Endothelial cell of umbilical vein (primary cell): ENCODE measurements at places on chromosomes 13 and 19. TPM values are rescaled to one million over a fixed set of nuclear protein-coding genes. Genes with fewer than 3 reads are reported as not detected.

Gene TSHZ3
- polyA plus RNA-seq: 0.97 and 1.2 TPM in 2 replicates

Gene FAAP24
- polyA plus RNA-seq: 2.0 and 2.3 TPM in 2 replicates

Gene RAB8A
- polyA plus RNA-seq: 62.1 and 81.5 TPM in 2 replicates

DNA sequence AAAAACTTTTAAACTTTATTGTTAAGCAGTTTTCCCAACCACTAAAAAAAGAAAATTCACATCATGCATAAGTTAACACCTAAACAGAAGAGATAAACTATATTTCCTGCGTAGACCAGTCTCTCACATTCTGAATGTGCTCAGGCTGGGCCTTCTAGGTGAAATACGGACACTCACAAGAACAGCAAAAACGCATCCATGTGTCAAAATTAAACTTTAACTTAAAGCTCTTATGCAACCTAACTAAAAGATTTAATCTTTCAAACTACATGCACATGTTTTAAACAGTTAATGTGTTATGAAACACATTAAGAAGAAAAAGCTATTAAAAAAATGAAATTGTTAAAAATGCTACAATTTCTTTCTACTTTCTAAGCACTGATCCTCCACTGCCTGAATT is 2.6 kb downstream of the SAFB2 start:
- no peak for DNase-seq

GRCh38 chr13:113937527-113938180 is 36.2 kb downstream of the C13orf46 start:
- no peak for DNase-seq

GRCh38 chr19:13299838-13300237 is 149.6 kb downstream of the IER2 start:
- no peak for DNase-seq

- DNase-seq: no peak
Observed at GRCh38 chr19:49200238-49200862, 42.8 kb downstream of the TRPM4 start.

DNA sequence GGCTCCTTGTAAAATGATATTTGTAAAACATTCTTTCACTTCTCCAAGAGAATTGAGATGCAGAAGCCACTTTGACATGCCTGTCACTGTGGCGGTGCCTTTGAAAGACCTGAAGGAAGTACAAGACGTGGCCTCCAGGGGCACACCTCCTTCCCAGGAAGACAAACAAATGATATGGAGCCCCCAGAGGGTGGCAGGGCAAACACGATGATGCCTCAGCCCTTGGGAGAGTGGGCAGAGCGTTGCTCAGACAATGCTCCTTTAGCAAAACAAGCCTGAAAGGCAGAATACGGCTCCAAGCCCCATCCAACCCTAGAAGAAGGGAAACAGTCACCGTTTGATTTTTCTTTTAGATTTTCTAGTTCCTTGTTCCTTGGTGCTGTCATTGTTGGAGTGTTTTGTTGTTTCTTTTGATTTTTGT is 9.2 kb upstream of the ATP12A start:
- DNase-seq: no peak
